Neural progenitor cell (in vitro differentiated cells): ENCODE measurements at places on chromosomes 2 and 18. TPM values are rescaled to one million over a fixed set of nuclear protein-coding genes. Genes with fewer than 3 reads are reported as not detected.

DAW1 gene
- total RNA-seq = not detected in 2 replicates

DNA sequence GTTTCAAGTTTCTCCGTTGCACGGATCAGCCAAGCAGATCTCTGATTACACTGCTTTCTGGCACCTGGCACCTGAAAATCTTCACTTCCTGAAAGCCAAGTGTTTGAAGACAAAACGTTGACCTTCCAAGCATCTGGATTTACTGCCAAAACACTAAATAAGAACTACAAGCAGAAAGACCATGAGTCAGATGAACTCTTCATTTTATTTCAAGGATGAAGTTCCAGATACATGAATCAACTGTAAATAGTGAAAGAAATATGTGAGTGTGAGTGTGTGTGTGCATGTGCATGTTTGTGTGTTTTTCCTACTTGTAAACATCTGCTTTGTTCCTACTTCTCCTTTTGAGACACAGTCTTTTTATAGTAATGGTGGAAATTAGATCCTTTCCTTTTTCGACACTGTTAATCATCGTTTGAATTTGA lies 60.0 kb upstream of the DTNA start:
- H3K27ac ChIP-seq = no peak overlapping the region
- H3K36me3 ChIP-seq = no peaks in the 10 kb centered on the region
- H3K4me3 ChIP-seq = no peak overlapping the region
- no peaks in the 10 kb centered on the region for H3K4me1 ChIP-seq
- no peak for DNase-seq

DNA sequence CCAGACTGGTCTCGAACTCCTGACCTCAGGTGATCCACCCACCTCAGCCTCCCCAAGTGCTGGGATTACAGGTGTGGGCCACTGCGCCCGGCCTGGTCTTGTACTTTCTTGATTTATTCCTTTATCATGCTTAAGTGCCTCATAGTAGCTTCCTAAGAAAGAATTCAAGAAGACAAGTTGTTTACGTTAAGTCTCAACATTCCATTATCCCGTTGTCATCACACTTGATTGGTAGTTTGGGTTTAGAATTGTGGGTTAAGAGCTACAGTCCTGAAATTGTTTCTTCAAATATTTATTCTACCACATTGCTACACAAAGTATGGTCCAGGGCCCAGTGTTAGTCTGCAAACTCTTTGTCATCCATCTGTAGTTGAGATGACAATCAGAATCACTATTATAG lies 194.0 kb downstream of the VWC2L start:
- H3K4me1 ChIP-seq = no peaks in the 10 kb centered on the region
- no peaks in the 10 kb centered on the region for H3K36me3 ChIP-seq
- H3K27me3 ChIP-seq = no peaks in the 10 kb centered on the region
- DNase-seq = no peak
- no peak overlapping the region for H3K4me3 ChIP-seq
- no peak overlapping the region for H3K27ac ChIP-seq

DNA sequence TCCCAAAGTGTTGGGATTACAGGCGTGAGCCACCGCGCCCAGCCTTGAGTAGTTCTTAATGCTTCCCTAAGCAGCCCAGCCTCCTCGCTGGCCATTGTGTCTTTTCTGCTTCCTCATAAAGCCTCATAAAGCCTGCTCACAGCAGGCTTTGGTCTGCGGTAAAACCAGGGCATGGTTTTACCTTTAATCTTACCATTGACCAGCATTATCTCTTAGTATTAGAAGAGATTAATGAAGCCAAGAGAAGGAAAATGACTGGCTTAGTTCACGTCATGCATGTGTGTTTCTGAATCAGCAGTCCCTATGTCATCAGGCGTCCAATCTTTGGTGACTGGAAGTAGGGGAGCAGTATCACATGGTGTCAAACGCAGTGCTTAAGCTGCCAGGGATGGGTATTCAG lies 14.9 kb upstream of the CDCA7 start:
- no peaks in the 10 kb centered on the region for H3K27me3 ChIP-seq
- H3K27ac ChIP-seq = no peak overlapping the region
- no peaks in the 10 kb centered on the region for H3K4me1 ChIP-seq
- DNase-seq = peak; percentile 44

- peaks cover 3% of the 10 kb centered on the region for H3K4me1 ChIP-seq
- H3K27me3 ChIP-seq = no peaks in the 10 kb centered on the region
- H3K36me3 ChIP-seq = no peaks in the 10 kb centered on the region
- DNase-seq = no peak
- H3K4me3 ChIP-seq = no peak overlapping the region
Observed at GRCh38 chr18:26971409-26971808, 105.9 kb upstream of the AQP4 start.

ADI1 gene
- total RNA-seq = 19.0 and 29.3 TPM in 2 replicates

HOXD8 gene
- total RNA-seq = not detected in 2 replicates

ALKAL2 gene
- not detected in 2 replicates for total RNA-seq

DNA sequence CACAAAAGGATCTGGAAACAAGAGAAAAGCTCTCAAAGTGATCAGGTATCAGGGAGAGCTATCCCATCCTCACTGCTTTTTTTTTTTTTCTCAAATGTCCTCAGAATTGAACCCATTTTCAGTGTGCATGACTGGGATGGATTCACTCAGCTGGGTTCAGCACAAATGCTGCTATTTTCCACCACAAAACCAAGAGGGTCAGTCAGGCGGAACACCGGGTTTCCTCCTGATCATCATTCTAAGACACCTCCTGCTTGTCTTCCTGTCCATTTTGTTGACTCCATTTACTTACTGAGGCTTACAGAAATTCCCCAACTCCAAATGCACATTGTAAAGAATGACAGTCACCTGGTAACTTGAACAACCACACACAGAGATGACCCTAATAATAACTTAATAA lies 39.9 kb downstream of the CYRIA start:
- DNase-seq = no peak
- no peaks in the 10 kb centered on the region for H3K27me3 ChIP-seq
- H3K4me1 ChIP-seq = peaks cover 15% of the 10 kb centered on the region
- no peaks in the 10 kb centered on the region for H3K36me3 ChIP-seq

PLEKHA3 gene
- total RNA-seq = 5.9 and 26.2 TPM in 2 replicates

- no peak for DNase-seq
- no peaks in the 10 kb centered on the region for H3K27me3 ChIP-seq
- peaks cover 5% of the 10 kb centered on the region for H3K4me1 ChIP-seq
- H3K27ac ChIP-seq = no peak overlapping the region
- no peak overlapping the region for H3K4me3 ChIP-seq
Observed at GRCh38 chr2:28649481-28650265, 102.0 kb upstream of the PPP1CB start.

GRCh38 chr18:10249801-10250200 lies 204.6 kb upstream of the APCDD1 start:
- no peaks in the 10 kb centered on the region for H3K36me3 ChIP-seq
- DNase-seq = no peak
- H3K4me3 ChIP-seq = no peak overlapping the region
- no peak overlapping the region for H3K27ac ChIP-seq

DNA sequence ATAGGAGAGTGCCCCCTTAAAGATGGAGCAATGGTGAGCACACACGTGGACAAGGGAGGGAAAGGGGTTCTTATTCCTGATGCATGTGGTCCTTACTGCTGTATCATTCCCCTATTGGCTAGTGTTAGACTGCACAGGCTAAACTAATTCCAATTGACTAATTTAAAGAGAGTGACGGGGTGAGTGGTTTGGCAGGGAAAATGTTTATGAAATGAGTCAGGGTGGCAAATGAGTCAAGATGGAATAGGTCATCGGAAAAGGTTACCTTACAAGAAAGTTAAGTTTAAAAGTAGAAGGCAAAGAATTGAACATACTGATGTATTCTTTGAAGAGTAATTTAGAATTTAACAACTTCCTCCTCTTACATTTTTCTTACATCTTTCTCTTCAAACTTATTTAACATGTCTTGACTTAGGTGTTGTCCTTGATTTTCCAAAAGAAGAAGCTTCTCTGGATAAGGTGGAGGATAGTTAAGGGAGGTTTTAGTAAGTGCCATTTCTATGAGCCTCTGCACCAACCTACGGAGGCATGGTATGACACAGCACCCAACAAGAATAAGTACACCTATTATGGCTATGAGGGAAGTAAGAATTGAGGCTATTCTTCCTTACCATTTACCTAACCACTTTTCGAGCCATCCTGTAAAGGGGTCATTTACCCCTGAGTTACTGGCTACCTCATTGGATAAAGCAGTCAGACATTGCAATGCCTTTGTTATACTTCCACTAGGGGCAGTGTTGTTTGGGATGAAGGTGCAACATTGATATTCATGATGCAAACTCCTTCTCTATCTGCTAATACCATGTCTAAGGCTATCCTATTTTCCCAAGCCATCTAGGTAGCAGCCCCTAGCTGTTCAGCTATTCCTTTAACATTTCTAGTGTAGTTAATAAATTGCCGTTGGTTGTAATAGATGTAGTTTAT lies 1345.8 kb upstream of the LRRTM1 start:
- H3K27me3 ChIP-seq = no peaks in the 10 kb centered on the region
- no peak overlapping the region for H3K4me3 ChIP-seq
- H3K27ac ChIP-seq = no peak overlapping the region
- H3K4me1 ChIP-seq = peaks cover 7% of the 10 kb centered on the region

- H3K4me1 ChIP-seq = peaks cover 7% of the 10 kb centered on the region
- no peak overlapping the region for H3K27ac ChIP-seq
- H3K4me3 ChIP-seq = no peak overlapping the region
- no peaks in the 10 kb centered on the region for H3K36me3 ChIP-seq
- DNase-seq = no peak
- H3K27me3 ChIP-seq = no peaks in the 10 kb centered on the region
Observed at GRCh38 chr2:96427917-96428316, 77.2 kb downstream of the NEURL3 start.

EVX2 gene
- not detected in 2 replicates for total RNA-seq

- no peaks in the 10 kb centered on the region for H3K27me3 ChIP-seq
- no peak for DNase-seq
- no peaks in the 10 kb centered on the region for H3K36me3 ChIP-seq
- H3K4me1 ChIP-seq = no peaks in the 10 kb centered on the region
Observed at GRCh38 chr2:101038455-101039255, 36.6 kb downstream of the RPL31 start.

MAP3K19 gene
- total RNA-seq = not detected in 2 replicates

DNA sequence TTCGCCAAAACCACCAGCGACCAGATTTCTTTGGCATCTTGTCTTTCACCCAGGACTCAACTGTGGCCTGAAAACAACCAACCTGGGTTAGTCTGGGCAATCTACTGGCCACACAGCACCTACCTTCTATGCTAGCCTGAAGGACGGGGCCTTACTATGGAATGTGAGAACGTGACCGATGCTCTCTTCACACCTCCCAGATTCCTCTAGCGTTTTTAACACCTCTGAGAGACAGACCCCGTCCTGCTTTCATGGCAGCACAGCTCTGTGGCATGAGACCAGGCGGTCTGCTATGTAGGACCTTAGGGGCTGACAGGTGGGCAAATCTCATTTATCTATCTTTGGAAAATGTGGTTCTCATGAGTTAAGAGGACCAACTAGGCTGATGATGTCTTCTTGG lies 80.9 kb downstream of the EMILIN2 start:
- no peaks in the 10 kb centered on the region for H3K4me1 ChIP-seq
- peaks cover 2% of the 10 kb centered on the region for H3K36me3 ChIP-seq
- no peak for DNase-seq

ACVR1C gene
- total RNA-seq = 0.93 and 3.0 TPM in 2 replicates

TEX44 gene
- not detected in 2 replicates for total RNA-seq

GRCh38 chr2:127228102-127228501 lies 8.0 kb upstream of the CYP27C1 start:
- H3K4me3 ChIP-seq = no peak overlapping the region
- H3K4me1 ChIP-seq = peaks cover 12% of the 10 kb centered on the region
- H3K36me3 ChIP-seq = no peaks in the 10 kb centered on the region
- H3K27me3 ChIP-seq = no peaks in the 10 kb centered on the region
- H3K27ac ChIP-seq = no peak overlapping the region
- no peak for DNase-seq

DNA sequence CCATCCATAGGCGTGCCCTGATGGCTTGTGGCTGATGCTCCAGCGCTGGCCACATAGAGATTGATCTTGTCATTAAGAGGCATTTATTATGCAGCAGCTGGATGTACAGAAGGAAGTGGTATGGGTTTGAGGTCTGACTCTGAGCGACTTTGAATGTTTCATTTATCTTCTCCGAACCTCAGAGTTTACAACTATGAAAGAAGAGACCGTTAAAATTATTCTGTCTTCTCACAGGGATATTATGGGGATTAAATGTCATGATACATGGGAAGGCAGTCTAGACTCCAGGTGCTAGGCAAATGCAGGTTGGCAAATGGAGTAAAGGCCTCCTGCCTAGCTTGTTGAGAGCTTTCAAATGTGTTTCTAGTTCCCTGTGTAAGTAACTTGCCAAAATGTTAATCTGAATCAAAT lies 30.3 kb downstream of the MOGAT1 start:
- no peaks in the 10 kb centered on the region for H3K4me1 ChIP-seq
- H3K4me3 ChIP-seq = no peak overlapping the region
- H3K27me3 ChIP-seq = no peaks in the 10 kb centered on the region
- H3K27ac ChIP-seq = no peak overlapping the region
- H3K36me3 ChIP-seq = no peaks in the 10 kb centered on the region

FBXO48 gene
- total RNA-seq = 2.7 and 2.9 TPM in 2 replicates

- H3K4me1 ChIP-seq = no peaks in the 10 kb centered on the region
- H3K27ac ChIP-seq = no peak overlapping the region
Observed at GRCh38 chr2:82508702-82509101, 1950.4 kb downstream of the SUCLG1 start.

DNA sequence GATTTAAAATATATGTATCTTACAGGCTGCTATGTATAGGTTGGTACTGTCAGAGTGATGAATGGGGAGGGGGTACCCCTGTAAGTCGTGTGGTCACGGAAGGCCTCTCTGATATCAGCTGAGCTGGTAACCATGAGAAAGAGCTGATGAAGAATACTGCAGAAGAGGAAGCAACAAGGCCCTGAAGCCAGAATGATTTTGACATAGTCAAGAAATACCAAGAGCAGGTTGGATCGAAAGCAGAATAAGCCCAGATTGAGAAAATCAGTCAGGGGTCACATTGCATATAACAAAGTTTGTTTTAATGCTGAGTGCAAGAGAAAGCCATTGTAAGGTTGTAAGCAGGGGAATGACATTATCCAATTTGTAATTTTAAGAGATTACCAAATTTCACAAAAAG lies 57.3 kb downstream of the UNC50 start:
- H3K4me1 ChIP-seq = no peaks in the 10 kb centered on the region
- H3K27ac ChIP-seq = no peak overlapping the region
- H3K4me3 ChIP-seq = no peak overlapping the region
- no peaks in the 10 kb centered on the region for H3K36me3 ChIP-seq
- H3K27me3 ChIP-seq = no peaks in the 10 kb centered on the region

DNA sequence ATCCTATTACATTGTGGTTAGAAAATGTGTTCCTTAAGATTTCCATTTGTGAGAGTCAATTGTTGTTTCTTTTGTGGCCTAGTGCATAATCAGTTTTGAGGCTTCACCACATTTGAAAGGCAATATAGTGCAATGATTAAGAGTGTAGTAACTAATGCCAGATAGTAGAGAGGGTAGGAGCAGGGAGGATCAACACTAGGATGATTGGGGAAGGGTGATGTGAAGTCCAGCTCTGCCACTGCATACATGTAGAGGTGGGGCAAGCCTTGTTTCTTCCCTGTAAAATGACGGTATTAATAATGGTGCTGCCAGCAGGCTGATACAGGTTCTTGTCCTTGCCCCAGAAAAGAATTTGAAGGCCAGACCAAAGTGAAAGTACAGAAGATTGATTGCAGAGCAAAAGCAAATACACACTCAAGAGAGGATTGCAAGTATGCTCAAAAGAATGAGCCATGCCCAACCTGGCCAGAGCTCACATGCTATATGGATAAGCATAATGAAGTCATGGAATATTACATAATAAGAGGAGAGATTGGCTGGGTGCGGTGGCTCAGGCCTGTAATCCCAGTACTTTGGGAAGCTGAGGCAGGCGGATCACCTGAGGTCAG lies 8.0 kb downstream of the SP100 start:
- no peaks in the 10 kb centered on the region for H3K27me3 ChIP-seq
- DNase-seq = no peak
- no peaks in the 10 kb centered on the region for H3K4me1 ChIP-seq

UGP2 gene
- total RNA-seq = 78.6 and 126 TPM in 2 replicates

SERPINB5 gene
- total RNA-seq = 0.09 TPM in 1 of 2 replicates, not detected in the other
